PC-9 (cell line): ENCODE measurements at places on chromosomes 1 and 21. TPM values are rescaled to one million over a fixed set of nuclear protein-coding genes. Genes with fewer than 3 reads are reported as not detected.
A peak's percentile ranks its signal among the peaks of the same experiment; 100 is the strongest.

DNA sequence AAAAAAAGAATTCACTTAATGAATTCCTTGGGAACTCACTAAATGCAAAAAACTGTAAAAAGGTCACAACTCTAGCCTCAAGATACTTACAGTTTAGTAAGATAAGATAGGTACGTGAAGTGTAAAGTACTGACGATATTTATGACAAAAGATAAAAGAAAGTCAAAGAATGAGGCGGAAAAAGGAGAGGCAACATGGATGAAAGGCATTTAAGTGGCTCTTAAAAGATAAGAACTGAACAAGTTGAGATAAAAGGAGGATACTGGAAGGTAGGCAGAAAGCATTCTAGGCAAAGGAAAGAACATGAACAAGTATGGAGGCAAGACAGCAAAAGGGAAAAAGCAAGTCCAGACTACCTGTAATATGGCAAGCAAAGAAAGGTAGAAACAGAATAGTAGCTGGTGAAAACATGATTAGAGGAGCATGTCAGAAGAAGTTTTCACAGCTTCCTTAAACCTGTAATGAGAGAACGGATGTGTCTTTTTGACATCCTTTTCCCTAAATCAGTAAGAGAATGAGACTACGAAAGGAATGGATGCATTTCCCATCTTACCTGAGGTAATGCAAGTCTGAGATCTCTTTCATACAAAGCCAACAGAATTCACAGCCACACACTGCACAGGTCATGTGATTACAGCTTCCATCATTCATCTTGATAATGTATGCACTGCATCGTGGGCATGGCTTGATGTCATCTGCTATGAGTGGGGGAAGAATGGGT lies 16.8 kb downstream of the RNF19B start:
- H3K27me3 ChIP-seq = no peaks in the 10 kb centered on the region
- no peak overlapping the region for H3K4me3 ChIP-seq
- no peak overlapping the region for H3K27ac ChIP-seq
- peaks cover 16% of the 10 kb centered on the region; the same call in 1 of the 2 replicates for H3K36me3 ChIP-seq

DNA sequence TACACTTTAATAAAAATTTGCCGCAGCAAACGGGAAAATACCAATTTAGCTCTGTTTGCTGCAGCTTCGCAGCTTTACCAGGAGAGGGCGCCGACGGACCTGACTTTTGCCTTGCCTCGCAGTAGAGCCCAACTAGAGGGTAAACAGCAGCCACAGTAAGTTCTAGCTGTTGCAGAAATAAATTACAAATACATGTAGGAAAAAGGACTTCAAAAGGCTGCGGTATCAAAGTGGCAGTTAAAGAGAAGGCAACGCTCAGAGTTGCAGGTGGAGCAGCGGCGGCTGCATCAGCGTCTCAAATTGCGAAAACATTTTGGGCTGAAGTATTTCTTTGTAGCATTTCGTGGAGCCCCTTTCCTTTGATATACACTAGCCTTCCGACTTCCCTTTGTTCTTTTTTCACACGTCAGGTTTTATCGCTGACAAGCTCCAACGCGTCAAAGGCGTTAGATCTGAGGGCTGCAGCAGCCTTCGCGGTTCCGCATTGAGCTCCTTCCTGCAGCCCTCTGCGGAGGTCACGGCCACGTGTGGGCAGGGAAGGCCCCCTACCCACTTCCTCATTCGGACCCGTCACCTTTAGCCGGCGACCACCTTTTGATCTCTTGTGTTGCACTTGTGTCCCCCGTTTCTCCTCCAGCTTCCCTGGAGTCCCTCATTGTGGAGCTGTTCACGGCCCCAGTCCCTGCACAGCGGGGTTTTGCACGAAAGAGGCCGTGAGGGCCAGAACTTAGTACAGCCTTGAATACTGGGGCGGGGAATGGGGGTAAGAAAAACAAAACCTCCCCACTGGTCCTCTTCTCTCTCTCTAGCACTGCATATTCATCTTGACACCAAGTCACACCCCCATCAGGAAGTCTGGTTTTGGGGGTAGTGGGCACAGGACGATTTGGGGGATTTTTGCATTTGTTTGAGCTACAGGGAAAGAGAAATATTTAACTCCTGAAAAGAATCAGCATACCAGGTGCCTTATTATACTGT lies 72.8 kb downstream of the S1PR1 start:
- H3K36me3 ChIP-seq = no peaks in the 10 kb centered on the region
- no peak overlapping the region for H3K27ac ChIP-seq
- no peak overlapping the region for H3K4me3 ChIP-seq
- H3K4me1 ChIP-seq = no peaks in the 10 kb centered on the region
- H3K27me3 ChIP-seq = peaks cover 49% of the 10 kb centered on the region; the same call in 1 of the 2 replicates
- DNase-seq = peak; percentile 51

GRCh38 chr1:116311193-116311592 lies 61.9 kb upstream of the ATP1A1 start:
- peak overlapping the region; percentile 88 for H3K27ac ChIP-seq
- H3K27me3 ChIP-seq = no peaks in the 10 kb centered on the region
- no peak for DNase-seq
- peaks cover 65% of the 10 kb centered on the region for H3K4me1 ChIP-seq

DNA sequence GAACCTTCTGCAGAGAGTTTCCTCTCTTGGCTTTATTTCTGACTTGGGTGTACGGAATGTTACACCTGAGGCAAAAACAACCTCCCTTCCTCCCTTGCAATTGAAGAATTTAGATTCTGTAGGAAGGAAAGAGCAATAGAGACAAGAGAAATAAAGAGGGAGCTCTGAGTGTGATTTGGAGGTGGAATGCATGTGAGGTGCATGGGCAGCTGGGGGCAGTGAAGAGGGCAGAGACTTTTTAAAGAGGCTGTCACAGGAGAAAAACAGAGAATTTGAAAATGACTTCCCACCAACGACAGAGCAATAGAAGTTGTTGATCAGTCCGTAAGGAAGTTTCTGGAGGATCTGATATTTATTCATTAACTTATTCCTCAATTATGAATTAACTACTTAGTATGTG lies 172.0 kb upstream of the B3GALT2 start:
- DNase-seq = no peak
- H3K4me3 ChIP-seq = no peak overlapping the region
- no peaks in the 10 kb centered on the region for H3K4me1 ChIP-seq
- no peaks in the 10 kb centered on the region for H3K36me3 ChIP-seq
- H3K27me3 ChIP-seq = no peaks in the 10 kb centered on the region

ADCY10 gene
- total RNA-seq = 0.28 and 0.46 TPM in 2 replicates
